ENCODE measurements at places on chromosomes 1 and 21.

DNA sequence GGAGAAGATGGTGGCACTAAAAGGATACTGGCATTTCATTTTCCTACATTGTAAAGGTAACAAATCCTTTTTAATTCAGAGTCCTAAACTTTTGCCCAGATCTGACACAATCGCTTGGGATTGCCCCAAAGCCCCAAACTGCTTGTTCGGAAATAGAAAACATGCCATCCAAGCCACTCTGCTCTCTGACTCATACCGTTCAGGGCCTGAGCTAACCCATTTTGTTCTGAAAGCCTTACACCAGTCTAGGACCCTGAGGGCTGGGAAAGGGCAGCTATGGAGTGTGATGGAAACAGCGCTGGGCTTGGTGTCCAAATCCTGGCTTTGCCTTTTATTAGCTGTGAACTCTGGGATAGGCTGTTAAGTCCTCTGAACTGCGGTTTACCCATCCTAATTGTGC lies 159.4 kb upstream of the UBE2U start:
- DNase-seq = no peak

- DNase-seq = no peak
Measured at GRCh38 chr1:29687601-29688244, 451.4 kb downstream of the PTPRU start.

GRCh38 chr1:156899956-156900718 lies 6.6 kb downstream of the PEAR1 start:
- DNase-seq = no peak

- DNase-seq = peak; percentile 80
Measured at GRCh38 chr1:1959840-1960479, 40.9 kb upstream of the TMEM52 start.

DNA sequence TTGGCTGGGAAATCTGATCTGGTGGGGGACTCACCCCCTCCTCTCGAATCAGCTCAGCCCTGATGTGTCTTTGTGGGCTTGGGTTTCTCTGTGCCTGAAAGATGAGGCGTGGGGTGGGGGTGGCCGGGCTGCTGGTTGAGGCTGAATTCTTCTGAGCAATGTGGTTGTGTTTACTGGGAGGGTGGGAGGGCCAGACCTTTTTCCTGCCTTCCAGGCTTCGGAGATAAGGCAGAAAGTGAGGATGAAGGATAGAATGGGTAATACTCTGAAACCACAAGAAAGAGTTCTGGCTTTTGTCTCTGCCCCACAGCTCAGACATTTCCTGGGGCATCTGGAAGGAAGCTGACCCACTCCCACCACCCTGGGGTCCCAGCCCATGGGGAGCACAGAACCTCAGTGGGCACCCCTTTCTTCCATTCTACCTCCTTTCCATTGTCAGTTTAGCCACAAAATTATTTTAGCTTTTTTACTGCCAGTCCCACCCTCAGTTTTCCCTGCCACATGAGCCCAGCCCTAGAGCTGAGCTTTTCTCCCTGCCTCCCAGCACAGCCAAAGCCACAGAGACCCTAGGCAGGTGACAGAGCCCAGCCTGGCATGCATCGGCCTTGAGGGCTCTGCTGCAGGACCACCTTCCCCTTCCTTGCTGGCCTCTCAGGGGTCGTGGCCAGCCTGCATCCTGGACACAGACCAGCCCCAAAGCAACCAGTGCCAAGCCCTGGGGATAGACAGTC lies 11.2 kb downstream of the ALX3 start:
- DNase-seq = no peak

GRCh38 chr1:13587256-13588030 lies 3.8 kb downstream of the PDPN start:
- DNase-seq = no peak

DNA sequence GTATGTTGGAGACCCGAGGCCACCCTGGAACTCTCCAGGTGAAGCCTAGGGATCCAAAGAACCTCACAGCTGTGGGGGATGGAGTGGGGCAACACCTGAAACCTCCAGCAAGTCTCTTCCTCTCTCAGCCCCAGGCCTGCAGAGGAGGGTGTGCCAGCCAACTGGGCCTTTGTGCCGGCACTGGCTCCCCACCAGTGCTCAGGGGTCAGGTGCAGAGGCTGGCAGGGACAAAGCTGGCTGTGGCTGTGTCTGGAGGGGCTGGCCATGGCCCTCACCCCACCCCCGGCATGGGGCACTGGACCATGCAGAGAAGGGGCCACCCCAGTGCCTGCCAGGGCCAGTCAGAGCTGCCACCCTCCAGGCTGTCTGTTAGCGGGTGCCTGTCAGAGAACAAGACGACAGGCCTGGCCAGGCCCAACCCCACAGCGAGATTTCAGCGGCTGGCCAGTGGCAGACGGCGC lies 3.9 kb downstream of the COL18A1 start:
- DNase-seq = no peak

DNA sequence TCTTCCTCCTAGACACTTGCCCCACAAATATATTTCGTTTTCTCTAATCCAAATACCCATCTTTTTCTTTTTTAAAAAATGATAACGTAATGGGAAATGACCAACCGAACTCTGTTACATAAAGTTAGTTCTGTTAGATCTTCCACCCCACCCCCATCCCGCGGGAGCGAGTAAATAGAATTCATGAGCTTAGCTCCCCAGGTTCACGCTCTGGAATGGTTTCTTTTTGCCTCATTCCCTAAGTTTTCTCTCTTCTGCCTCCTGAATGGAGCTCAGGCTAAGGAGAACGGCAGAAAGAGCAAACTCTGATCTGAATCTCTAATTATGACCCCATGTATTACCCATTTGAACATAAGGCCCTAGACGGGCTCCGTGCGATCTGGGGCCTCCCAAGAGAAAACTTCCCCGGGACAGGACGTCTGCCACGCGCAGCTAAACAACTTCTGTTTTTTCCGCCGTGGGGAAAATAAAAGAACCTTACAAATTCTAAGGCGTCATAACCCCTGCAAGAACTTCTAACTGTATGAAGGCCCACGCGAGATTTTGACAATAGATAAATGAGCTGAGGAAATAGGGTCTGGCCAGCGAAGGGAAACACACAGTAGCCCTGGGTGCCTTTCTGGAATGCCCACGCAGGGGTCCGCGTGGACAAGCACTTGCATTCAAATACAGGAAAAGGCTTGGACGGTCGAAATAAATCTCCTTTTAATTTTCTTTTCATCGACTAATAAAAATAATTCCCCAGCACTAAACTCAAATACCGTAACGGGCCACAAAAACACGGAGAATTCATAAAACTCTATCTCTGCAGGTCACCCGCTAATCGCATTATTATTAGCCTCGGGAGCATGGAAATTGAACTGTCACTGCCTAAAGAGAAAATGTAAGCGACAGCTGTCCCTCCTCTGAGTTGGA lies 2.2 kb downstream of the TBX15 start:
- DNase-seq = no peak

- no peak for DNase-seq
Measured at GRCh38 chr1:30315185-30315960, 408.0 kb downstream of the MATN1 start.

- no peak for DNase-seq
Measured at GRCh38 chr1:147745271-147745670, 15.1 kb downstream of the GJA5 start.

DNA sequence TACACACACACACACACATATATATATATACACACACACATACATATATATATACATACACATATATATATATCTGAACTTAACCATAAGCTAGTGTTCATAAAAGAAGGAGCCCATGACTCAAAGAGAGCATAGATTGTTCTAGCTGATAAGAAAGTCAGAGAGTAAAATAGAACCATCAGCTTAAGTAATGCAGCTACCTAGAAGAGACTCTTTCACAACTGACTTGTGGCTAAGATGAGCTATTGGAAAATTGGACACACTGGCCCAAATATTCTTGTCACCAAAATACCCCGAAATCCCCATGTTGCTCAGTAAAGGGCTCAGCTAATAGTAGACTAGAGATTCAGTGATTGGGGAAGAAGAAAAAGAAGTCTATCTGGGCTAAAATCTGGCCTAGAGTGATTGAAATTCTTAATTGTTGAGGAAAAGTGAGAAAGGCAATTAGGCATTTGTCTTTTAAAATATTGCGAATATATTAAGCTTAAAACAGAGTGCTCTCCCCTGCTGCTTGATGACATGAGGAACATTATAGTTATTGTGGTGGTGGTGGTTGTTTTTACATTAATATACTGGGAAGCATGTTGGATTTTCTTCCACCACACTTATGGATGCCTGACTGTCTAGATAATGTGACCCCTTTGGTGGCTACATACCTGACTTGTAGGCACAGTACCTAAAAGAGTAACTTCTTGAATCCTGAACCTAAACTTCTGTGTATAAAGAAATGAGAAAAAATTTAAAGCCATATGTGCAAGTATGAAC lies 6.3 kb downstream of the SLAMF1 start:
- no peak for DNase-seq

GRCh38 chr1:61104220-61104671 lies 21.9 kb downstream of the NFIA start:
- DNase-seq = no peak

DNA sequence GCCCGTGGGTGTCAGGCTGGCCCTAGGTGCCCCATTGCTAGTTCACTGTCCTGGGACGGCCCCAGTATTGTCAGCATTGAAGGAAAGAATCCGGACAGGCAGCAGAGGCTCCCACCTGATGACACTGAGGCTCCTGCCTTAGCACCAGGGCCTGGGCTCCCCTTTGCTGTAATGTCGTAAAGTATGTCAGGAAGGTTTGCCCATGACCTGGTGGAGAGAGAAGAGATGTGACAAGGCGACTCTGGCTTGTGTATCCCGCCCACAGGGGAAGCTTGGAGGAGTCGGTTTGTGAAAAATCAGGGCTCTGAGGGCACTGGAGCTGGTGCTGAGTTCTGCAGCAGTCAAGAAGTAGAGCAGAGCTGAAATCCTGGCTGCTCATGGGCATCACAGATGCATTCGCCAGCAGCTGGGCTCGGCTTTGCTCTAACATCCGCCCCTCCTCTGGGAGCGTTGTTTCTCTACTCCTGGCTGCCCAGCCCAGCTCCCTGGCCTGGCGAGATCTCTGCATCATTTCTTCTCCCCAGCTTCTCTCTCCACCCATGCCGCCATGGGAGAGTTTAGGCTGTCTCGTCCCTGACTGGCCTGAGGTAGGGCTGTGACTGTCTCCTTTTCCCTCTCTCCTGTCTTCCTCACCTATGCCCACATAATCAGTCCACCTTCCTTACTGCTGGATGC lies 74.1 kb downstream of the ADARB1 start:
- no peak for DNase-seq

DNA sequence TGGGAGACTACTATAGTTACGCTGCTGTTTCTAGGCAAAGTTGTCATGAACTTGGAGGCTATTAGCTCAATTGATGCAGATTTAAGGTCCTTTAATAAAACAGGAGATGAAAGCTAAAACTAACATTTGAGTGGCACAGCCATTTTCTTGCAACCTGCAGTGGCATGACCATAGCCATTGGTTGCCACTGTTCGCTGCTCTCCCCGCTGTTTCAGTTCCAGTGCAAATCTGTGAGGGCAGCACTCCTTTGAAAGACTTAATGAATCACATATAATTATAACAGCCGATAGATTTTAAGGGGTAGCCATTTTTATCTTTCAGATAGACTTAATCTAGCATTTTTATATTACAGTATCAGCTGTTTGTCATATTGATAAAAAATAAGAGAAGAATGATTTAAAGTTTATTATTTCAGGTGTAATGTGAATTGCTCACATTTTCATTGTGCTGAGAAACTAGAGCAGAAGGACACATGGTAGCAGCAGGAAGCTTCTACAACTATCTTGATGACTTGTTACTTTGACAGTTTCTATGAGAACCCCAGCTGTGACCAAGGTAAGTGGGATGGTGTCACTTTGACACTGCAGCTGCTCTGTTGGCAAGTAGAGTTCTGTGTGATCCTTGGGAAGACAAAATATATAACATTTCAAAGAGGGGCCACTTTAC lies 203.7 kb downstream of the PLA2G4A start:
- no peak for DNase-seq

GRCh38 chr21:42383331-42383730 lies 12.5 kb downstream of the TMPRSS3 start:
- no peak for DNase-seq

- no peak for DNase-seq
Measured at GRCh38 chr1:51627672-51628071, 10.8 kb downstream of the OSBPL9 start.

DNA sequence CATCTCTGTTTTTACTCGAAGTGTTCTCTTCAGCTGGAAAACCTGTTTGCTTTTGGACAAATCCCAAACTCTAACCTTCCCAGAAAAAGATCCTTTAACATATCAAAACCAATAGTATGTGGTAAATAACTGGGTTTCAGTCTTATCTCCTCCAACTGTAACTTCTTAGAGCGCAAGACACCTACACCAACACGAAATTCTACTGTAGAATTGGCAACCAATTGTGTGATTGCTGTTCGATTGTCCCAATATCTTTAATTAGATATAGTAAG lies 5.8 kb upstream of the MPZL1 start:
- DNase-seq = no peak

GRCh38 chr21:26212220-26212619 lies 41.6 kb upstream of the APP start:
- no peak for DNase-seq

- peak; percentile 72 for DNase-seq
Measured at GRCh38 chr1:6475381-6476133, 9.6 kb upstream of the TNFRSF25 start.

DNA sequence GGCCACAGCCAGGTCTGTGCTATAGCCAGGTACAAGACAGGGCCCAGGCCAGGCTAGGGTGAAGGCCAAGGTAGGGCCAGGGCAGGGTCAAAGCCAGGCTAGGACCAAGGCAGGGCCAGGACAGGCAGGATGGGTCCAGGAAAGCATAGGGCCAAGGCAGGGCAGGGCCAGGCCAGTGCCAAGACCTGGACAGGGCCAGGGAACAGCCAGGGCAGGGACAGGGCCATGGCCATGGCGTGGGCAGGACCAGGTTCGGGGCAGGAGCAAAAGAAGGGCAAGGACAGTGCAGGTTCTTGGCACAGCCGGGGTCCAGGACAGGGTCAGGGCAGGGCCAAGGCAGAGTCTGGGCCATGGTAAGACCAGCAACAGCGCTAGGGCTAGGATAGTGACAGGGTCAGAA lies 153.4 kb downstream of the LIPI start:
- DNase-seq = no peak

DNA sequence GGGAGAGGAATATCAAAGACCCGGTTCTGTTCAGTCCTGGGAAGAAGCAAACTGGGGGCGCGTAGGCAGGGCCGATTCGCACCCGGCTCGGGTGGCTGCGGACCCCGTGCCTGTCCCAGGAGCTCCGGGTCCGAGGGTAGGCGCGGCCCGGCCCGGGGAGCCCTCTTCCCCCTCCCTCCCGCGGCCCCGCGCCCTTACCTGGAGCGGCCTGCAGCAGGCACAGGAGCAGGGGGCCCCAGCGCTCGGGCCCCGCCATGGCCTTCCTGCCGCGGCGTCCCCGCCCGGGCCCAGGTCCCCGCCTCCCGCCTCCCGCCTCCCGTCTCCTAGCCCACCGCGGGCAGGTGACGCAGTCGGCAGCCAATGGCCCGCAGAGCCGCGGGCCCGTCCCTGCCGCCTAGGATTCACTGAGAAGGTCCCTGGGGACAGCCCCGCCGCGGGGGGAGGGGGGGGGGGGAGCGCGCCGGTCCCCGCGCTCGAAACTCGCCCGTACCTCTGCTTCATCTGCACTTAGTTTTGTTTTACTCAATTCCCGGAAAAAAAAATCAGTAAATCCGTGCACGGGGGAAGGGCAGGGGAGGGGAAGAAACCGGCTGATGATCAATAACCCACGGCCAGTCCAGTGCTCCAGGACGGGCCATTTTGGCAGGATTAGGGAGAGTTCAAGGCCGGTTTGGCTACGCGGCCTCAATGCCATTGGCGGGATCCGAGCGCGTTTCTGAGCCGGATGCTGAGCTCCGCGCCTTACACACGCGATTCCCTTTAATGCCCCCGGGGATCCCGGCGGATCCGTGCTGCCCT lies at the start of gene IFNLR1:
IFNLR1 (minus strand) TSS at position 297 of the 798 bp plus-strand sequence; CDS start at position 256, 41 bp downstream.
- DNase-seq = peak; percentile 65
